ENCODE measurements at places on chromosomes 5 and 9. TPM values are rescaled to one million over a fixed set of nuclear protein-coding genes. Genes with fewer than 3 reads are reported as not detected.
A peak's percentile ranks its signal among the peaks of the same experiment; 100 is the strongest.

Gene GPR150
- total RNA-seq: 0.29 TPM

- no peak for DNase-seq
Measured at GRCh38 chr5:83787631-83788030, 67.0 kb upstream of the HAPLN1 start.

- DNase-seq: no peak
Measured at GRCh38 chr9:23160491-23160890, 665.5 kb downstream of the ELAVL2 start.

- DNase-seq: no peak
Measured at GRCh38 chr9:128689293-128689774, 312 bp downstream of the SET start.

- DNase-seq: peak; percentile 92
Measured at GRCh38 chr5:120463991-120464626, at the start of gene PRR16. Gene PRR16, plus strand, starts transcription at chr5:120464300.

- DNase-seq: no peak
Measured at GRCh38 chr9:113160571-113160970, 9.8 kb downstream of the SLC31A2 start.
